ENCODE measurements at places on chromosomes 7 and 10. TPM values are rescaled to one million over a fixed set of nuclear protein-coding genes. Genes with fewer than 3 reads are reported as not detected.

GRCh38 chr7:139183878-139184338 is 47.1 kb upstream of the UBN2 start:
- DNase-seq: no peak

DNA sequence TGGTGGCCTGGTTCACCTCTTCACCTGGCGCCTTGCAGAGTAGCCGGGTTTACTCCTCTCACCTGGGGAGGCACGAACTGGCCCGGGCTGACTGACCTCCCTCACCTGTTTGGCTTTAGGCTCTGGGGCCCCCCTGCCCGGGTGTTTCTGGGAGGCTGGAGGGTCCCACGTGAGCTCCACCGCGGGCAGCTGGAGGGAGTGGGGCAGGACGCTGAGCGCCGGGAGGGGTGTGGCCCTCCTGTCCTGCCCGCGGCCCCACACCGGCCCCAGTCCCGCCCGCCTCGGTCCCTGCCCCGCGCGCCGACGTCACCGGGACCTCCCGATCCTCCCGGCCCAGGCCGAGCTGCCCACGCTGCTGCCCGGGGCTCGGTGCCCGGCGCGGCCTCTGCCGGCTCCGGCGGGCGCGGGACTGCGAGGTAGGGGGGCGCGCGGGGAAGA is at the start of gene AMZ1:
TSS of gene AMZ1 (plus strand) at position 322 of the 438 bp plus-strand sequence. CDS start 12,250 bp downstream, outside the sequence.
- DNase-seq: no peak

GRCh38 chr10:103643381-103643780 is 149.9 kb downstream of the NEURL1 start:
- no peak for DNase-seq

The EPO gene
- 0.93 TPM for total RNA-seq

The CCSER2 gene
- 65.4 TPM for total RNA-seq

The CREM gene
- total RNA-seq: 266 TPM
